IMR-90 (cell line): ENCODE measurements at places on chromosomes 16 and 17. TPM values are rescaled to one million over a fixed set of nuclear protein-coding genes. Genes with fewer than 3 reads are reported as not detected.

Gene IL17C
- total RNA-seq: not detected in 2 replicates

DNA sequence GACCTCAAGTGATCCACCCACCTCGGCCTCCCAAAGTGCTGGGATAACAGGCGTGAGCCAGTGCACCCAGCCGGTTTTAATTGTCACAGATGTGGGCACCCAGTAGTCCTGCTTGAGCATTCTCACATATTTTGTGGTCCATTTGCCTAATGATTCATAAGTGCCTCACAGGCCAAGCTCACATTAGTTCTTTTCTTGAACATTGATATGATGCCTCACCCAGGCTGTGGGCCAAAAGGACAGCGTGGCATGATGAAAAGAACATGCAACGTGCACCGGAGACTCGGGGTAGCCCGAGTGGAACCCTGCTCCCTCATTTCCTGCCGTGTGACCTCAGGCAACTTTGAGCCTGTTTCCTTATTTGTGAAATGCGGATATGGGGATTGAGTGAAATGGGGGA, 181.9 kb downstream of the SNX29 start:
- H3K27ac ChIP-seq: no peak overlapping the region
- H3K27me3 ChIP-seq: no peaks in the 10 kb centered on the region
- H3K4me3 ChIP-seq: no peak overlapping the region
- no peaks in the 10 kb centered on the region for H3K36me3 ChIP-seq

- H3K4me1 ChIP-seq: peaks cover 4% of the 10 kb centered on the region
- H3K27ac ChIP-seq: peak overlapping the region; percentile 19
- peaks cover 3% of the 10 kb centered on the region; the same call in 1 of the 2 replicates for H3K36me3 ChIP-seq
- peak; percentile 76 for DNase-seq
- H3K27me3 ChIP-seq: no peaks in the 10 kb centered on the region
- H3K4me3 ChIP-seq: no peak overlapping the region
Observed at GRCh38 chr17:15490634-15491261, 23.3 kb upstream of the CDRT4 start.

DNA sequence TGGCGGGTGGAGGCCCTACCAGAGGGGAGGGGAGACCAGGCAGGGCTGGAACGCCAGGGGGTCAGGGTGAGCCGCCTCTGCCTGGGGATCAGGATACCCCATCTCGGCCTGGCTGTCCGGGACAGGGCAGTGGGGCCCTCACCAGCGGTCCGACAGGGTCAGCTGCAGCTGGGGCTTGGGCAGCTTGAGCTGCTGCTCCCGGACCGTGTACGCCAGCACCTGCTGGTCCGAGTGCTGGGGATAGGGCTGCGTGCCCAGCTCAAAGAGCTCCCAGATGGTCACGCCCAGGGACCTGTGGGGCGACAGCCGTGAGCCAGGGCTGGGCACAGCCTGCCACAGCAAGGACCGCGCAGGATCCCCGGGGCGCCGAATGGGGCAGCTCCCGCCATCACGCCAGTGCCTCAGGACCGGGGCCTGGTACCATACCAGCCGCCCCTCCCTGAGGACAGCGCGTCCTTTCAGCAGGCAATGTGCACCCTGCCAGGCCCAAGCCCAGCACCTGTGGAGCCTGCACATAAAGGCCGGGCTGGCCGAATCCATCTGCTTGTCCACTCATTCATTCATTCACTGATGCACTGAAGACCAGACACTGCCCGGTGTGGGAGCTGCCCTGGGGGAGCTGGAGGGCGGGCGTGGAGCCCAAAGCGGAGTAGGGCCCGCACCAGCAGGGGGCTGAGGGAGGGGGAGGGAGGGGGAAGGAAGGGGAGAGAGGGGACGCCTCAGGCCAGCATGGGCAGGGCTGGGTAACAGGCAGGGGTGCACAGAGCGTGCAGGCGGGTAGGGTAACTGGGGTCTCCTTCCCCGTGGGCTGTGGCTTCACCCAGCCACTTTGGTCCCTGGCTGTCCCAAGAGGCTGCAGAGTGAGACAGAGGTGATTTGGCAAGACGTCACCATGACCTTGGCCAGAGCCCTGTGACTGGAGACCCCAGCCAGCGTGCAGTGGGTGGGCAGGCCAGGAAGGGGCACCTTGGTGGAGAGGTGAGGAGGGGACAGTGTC, 42.0 kb upstream of the PVALEF start:
- H3K4me1 ChIP-seq: peaks cover 3% of the 10 kb centered on the region
- no peaks in the 10 kb centered on the region for H3K36me3 ChIP-seq
- H3K27ac ChIP-seq: no peak overlapping the region
- H3K4me3 ChIP-seq: no peak overlapping the region
- no peak for DNase-seq
- peaks cover 39% of the 10 kb centered on the region for H3K27me3 ChIP-seq

GRCh38 chr17:31446195-31446967, 54.9 kb downstream of the RAB11FIP4 start:
- H3K36me3 ChIP-seq: no peaks in the 10 kb centered on the region
- H3K4me3 ChIP-seq: no peak overlapping the region
- no peaks in the 10 kb centered on the region; the same call in 1 of the 2 replicates for H3K4me1 ChIP-seq
- H3K27ac ChIP-seq: no peak overlapping the region
- no peak for DNase-seq

- H3K4me3 ChIP-seq: peak within 1 kb of the TSS; percentile 70
- peak within 1 kb of the TSS; percentile 84 for H3K27ac ChIP-seq
- no peaks in the 10 kb centered on the region for H3K36me3 ChIP-seq
- no peak for DNase-seq
- H3K27me3 ChIP-seq: no peaks in the 10 kb centered on the region
Observed at GRCh38 chr16:57735755-57736418, at the start of gene KATNB1. TSS of gene KATNB1 (plus strand) at chr16:57735770. CDS start at chr16:57737244, 1,474 bp downstream.

DNA sequence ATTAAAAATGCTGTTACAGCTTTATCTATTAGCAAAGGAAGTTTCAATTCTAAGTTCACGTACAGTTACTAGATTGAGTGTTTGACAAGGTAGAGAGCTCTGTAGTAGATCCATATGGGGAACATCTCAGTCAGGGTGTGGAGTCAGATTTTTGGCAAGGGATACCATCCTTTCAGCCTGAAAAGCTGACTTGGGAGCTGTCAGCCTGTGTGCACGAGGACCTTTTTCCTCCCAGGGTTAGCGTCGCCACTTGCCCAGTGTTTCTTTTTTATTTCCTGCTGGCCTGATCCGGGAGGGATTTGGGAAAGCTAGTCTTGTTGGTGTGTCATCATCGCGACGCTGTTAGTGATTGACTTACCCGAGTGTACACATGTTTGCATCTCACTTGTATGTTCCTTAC, 29.5 kb downstream of the WWOX start:
- no peak for DNase-seq
- H3K4me1 ChIP-seq: peaks cover 7% of the 10 kb centered on the region; the same call in 1 of the 2 replicates
- H3K4me3 ChIP-seq: no peak overlapping the region
- H3K36me3 ChIP-seq: no peaks in the 10 kb centered on the region
- H3K27ac ChIP-seq: no peak overlapping the region

DNA sequence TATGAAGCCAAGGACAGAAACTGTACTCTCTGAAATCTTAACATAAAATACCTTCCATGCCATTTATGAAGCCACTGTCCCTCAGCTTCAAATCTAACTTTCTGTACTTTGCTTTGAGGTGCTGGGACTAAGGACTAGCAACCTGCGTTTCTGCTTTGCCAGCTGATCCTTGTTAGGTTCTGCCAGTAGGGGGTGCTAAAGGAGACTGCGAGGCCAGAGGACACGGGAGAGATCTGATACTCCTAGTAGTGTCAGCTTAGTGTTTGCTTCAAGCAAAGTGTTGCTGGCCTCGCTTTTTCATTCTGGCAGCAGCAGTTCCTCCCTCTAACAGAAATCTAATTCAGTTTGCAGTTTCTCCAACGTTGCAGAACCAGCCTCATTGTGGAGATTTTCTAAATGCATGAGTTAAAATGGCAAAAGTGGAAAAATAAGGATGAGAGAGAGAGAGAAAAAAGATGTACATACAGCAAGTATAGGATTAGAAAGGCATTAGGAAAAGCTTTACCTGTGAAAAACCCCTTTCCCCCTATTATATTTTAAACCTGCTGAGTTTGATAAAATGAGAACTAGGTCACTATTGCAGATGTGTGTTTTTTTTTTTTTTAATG, 297.5 kb downstream of the CA10 start:
- H3K27ac ChIP-seq: no peak overlapping the region
- H3K36me3 ChIP-seq: no peaks in the 10 kb centered on the region
- no peak overlapping the region for H3K4me3 ChIP-seq
- H3K27me3 ChIP-seq: no peaks in the 10 kb centered on the region

GRCh38 chr17:82691714-82692113, 6.8 kb downstream of the RAB40B start:
- no peak for DNase-seq
- H3K36me3 ChIP-seq: no peaks in the 10 kb centered on the region; the same call in 1 of the 2 replicates
- no peaks in the 10 kb centered on the region for H3K27me3 ChIP-seq
- no peak overlapping the region for H3K4me3 ChIP-seq

Gene ITGAL
- total RNA-seq: not detected in 2 replicates

GRCh38 chr17:57461082-57461481, 204.8 kb downstream of the MSI2 start:
- no peaks in the 10 kb centered on the region for H3K36me3 ChIP-seq
- H3K27me3 ChIP-seq: no peaks in the 10 kb centered on the region
- peak; percentile 52 for DNase-seq
- no peak overlapping the region for H3K27ac ChIP-seq
- peaks cover 15% of the 10 kb centered on the region for H3K4me1 ChIP-seq

Gene NPIPB13
- total RNA-seq: 0.28 and 0.54 TPM in 2 replicates

Gene TOX3
- not detected in 2 replicates for total RNA-seq

DNA sequence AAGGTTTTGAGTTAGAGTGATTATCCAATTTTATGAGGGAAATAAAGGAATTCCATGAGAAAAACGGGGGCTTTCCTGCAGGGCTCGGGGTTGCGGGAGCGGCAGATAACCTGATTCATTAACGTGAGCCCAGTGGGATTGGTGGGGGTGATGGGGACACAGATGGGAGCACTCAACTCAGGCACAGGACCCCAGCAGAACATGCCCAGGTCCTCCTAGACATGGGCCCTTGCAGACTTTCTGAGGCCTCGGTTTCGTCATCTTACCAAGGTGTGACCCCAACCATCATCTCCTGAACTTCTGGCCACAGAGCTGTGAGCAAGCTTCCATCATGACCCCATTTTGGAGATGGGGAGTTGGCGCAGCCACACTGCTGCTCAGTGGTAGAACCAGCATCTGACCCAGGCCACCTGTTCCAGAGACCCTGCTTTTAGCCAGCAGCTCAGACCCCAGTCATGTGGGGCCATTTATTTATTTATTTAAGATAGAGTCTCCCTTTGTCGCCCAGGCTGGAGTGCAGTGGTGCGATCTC, 22.3 kb downstream of the CARHSP1 start:
- H3K36me3 ChIP-seq: peaks cover 39% of the 10 kb centered on the region
- no peak for DNase-seq

GRCh38 chr16:7646821-7647500, 314.3 kb downstream of the RBFOX1 start:
- H3K36me3 ChIP-seq: no peaks in the 10 kb centered on the region
- no peak overlapping the region for H3K27ac ChIP-seq
- H3K4me1 ChIP-seq: no peaks in the 10 kb centered on the region
- no peak overlapping the region for H3K4me3 ChIP-seq

Gene KCNG4
- total RNA-seq: not detected in 2 replicates

Gene NPW
- 0.18 TPM in 1 of 2 replicates, not detected in the other for total RNA-seq

GRCh38 chr17:17859909-17860765, 23.4 kb upstream of the SREBF1 start:
- H3K27ac ChIP-seq: no peak overlapping the region
- DNase-seq: peak; percentile 38
- H3K4me1 ChIP-seq: no peaks in the 10 kb centered on the region; the same call in 1 of the 2 replicates
- peaks cover 9% of the 10 kb centered on the region for H3K36me3 ChIP-seq

DNA sequence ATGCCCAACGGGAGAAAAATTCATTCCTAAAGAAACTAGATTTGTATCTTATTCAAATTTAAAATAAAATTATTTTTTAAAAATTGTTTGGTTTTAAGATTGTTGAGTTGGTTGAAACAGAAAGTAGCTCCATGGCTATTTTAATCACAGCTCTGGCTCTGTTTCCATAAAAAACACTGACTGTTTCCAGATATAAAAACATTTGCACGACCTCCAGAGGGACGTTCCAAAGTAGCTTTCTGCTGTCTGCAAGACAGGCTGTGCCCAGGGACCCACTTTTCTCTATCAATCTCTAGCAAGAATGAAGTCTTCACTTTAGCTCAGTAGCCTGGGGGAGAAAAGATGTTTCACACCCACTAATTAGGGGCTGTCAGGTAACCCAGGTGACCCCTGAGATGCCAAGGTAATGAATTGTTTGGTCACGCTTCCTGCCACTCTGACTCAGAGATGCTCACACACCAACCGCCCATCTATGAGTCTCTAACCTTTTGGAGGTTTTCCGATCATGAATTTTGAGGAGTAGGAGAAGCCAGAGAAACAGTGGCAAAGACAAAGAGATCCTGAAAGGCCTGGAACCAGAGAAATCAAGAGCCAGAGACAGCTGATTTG, 220.1 kb upstream of the SOX9 start:
- H3K27me3 ChIP-seq: no peaks in the 10 kb centered on the region
- no peak overlapping the region for H3K4me3 ChIP-seq
- peak; percentile 51 for DNase-seq
- H3K27ac ChIP-seq: no peak overlapping the region
